Left kidney (tissue), 8 donors: ENCODE measurements at places on chromosomes 3 and 15.
A peak's percentile ranks its signal among the peaks of the same experiment; 100 is the strongest.

DNA sequence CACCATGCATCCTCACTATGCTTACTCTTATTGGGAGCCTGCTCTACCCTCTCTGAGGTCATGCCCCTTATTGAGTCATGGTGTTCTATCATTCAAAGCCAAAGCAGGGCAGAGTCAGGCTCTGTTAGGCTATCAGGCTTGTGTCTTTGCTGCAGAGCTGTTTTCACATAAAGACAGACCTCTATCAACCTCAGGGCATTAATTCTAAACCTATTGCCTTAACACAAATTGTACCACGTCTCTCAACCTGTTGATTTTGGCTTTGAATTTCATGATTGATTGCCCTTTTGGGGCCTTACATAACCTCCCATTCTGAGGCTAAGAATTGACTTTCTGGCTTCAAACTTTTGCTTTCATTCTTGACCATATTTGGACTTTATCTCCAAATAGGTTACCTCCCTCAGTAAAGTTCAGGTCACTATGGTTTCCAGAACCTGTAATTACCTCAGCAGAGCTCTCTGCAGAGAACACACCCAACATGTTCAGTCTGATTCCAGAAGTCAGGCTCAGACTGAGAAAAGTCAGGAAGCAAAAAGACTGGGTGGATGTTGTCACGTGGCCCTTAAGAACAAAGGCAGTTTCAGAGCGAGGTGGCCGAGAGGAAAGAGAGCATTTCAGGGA, 221.4 kb upstream of the NANOGP8 start:
- DNase-seq = no peak

GRCh38 chr3:49324768-49325167, 15.1 kb downstream of the USP4 start:
- DNase-seq = no peak

DNA sequence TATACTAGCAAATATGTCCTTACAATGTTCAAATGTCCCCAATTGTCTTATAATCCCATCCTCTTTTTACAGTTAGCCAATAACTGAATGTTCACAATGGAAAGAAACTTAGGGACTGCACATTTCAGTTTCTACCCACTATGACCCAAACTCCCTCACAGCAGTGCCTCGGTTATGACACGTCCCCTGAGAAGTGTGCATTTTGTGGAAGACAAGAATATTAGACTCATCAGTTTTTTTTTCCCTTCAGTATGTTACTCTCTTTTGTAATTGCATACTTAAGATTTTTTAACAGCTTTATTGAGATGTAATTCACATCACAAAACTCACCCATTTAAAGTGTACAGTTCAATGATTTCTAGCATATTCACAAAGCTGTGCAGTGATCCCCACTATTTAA, 64.8 kb downstream of the IGF2BP2 start:
- DNase-seq = no peak

DNA sequence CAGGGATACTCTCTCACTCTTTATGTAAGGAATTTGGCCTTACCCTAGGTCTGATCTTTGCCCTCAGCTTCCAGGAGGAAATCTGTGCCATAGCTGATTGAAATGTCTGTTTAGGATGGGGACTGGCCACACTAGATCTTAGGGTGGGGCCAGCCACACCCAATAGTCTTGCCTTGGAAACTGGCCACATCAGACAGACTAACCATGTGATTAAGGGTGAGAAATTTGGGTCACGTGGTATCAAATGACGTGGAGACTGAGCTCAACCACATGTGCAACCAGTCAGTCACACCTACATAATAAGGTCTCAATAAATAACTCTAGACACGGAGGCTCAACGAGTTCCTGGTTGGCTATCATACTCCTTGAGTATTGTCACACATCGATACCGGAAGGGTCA, 113.5 kb downstream of the CNTN3 start:
- DNase-seq = no peak

GRCh38 chr3:13215940-13216546, 142.8 kb upstream of the IQSEC1 start:
- DNase-seq = no peak

DNA sequence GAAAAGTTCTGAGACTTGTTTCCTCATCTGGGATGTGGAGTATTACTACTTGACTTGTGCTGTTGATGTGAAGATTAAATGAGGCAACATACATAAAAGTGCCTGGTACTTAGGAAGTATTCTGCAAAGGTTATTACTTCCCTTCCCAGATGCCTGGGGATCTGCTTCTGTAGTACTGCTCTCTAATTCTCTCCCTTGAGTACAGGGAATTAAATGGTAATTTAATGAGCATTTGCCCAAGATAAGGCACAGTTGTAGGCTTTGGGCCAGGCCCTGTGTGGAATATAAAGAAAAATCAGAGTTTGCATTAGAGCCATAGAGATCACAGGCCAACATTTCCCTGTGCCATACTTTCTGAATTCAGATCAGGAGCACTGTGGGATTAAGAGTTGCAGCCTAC, 84.4 kb downstream of the LARS2 start:
- DNase-seq = no peak

- no peak for DNase-seq
Observed at GRCh38 chr3:174986685-174987084, 127.6 kb downstream of the NAALADL2 start.

- DNase-seq = peak; percentile 76
Observed at GRCh38 chr15:70508561-70509281, 254.6 kb downstream of the UACA start.
